PC-3 (cell line): ENCODE measurements at places on chromosomes 7 and 10.

DNA sequence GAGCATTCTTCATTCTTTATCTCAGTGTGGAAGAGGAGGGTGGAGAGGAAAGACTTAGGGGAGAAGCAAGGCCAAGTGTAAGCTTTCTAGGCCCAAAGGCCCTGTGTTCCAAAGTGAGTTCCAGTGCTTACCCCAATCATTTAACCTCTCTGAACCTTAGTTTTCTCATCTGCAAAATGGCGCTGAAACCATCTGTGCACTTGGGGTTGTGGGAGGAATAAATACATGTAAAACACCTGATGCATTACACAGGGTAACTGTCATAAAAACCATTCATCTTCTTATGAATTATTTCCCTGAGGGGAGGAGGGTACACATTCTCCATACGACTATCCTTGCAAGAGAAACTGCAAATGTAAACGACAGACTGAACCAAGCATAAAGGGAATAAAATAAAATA, 19.0 kb downstream of the PIK3AP1 start:
- DNase-seq: no peak

DNA sequence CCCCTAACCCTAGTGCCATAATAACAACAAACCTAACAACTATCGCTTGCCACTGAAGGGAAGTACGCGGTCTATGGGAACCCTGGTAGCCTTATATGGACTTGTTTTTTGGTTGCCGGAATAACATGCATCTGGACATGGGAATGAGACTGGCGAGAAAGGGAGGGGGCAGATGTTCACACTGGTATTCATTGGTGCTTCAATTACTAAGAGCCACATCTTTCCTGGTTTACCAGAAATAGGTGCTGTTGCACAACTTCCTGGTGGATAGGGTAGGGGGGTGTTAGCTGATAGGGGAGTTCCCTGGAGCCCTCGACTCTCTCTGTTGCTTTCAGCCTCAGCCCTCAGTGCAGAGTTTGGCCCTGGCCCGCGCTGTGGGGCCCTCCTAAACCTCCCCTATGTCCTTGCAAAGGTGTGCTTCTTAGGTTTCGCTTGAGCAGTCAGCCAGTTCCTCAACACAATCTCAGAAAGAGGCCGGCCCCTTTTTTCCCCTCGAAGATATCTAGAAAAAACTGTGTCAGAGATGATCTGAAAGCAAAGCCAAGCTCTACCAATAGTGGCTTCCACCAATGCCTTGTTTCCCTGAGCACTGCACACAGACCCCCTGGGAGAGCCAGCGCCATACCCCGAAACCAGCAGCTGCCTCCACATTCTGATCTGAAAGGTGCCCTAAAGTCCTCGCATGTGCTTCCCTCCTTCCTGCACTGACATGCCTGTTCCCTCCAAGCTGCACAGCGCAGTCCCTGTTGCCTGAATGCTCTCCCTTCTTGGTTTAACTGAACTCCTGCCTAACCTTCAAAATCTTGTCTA, 13.5 kb downstream of the TBXAS1 start:
- DNase-seq: no peak

GRCh38 chr7:6221340-6222319, 50.8 kb downstream of the CYTH3 start:
- DNase-seq: no peak

DNA sequence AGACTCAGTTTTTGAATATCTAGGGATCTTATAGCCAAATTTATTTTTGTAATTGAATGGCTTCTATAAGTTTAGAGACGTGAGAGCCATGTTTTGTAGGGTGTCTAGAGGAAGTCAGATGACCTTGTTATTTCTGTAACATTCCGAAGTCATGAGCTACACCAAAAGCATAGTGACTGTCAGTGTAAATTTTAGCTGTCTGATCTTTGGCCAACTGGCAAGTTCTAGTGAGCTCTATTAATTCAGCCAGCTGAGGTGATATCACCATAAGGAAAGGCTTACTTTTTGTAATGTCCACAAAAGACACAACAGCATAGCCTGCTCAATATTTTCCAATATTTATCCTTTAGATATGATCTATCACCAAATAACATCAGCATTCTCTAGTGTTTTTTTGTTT, 9.9 kb upstream of the NT5C3A start:
- peak; percentile 38 for DNase-seq

GRCh38 chr7:25622695-25623094, 394.4 kb upstream of the NPVF start:
- DNase-seq: no peak

GRCh38 chr7:17315974-17316373, 17.5 kb downstream of the AHR start:
- DNase-seq: no peak

DNA sequence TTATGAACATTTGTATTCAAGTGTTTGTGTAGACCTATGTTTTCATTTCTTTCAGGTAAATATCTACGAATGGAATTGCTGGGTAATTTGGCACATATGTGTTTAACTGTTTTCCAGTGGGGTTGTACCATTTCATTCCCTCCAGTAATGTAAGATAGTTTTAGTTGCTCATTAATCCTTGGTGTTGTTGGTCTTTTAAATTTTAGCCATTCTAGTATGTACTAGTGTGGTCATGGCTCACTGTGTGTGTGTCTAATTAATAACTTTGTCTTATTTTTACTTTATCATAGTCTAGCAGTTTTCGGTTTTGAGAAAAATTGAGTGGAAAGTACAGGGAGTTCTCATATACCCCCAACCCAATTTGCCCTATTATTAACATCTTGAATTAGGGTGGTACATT, 278.8 kb downstream of the CAMK1D start:
- no peak for DNase-seq

- no peak for DNase-seq
These were observed 8.2 kb upstream of the GALNTL5 start for GRCh38 chr7:151948039-151948438.

GRCh38 chr7:106731646-106732444, 70.9 kb upstream of the CCDC71L start:
- no peak for DNase-seq

- no peak for DNase-seq
These were observed 90.9 kb downstream of the DIP2C start for GRCh38 chr10:598415-599170.

DNA sequence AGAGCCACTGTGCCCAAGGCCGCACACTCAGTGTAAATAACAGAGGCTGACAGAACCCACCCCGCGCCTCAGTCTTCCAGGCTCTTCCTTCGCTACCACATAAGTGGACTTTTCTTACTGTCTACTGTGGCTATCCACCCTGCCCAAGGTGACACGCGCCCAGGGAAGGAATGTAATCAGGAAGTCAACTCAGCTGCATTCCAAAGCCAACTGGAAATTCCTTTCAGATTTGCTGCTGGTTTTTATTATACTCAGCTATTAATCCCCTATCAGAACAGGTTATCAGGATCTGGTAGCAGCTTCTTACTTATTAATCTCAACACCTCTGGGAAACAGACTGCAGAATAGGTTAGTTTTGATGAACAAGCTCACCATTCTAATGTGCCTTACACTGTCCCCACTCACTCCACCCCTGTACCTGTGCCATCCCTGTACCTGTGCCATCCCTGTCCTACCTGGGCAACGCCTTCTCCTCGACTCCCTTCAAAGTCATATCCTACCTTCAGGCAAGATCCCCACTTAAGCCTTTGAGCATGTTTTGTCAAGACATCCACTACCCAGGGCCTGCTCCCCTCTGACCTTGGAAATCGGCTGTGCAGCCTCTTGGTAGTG, 90.7 kb downstream of the NHLRC2 start:
- peak; percentile 70 for DNase-seq

DNA sequence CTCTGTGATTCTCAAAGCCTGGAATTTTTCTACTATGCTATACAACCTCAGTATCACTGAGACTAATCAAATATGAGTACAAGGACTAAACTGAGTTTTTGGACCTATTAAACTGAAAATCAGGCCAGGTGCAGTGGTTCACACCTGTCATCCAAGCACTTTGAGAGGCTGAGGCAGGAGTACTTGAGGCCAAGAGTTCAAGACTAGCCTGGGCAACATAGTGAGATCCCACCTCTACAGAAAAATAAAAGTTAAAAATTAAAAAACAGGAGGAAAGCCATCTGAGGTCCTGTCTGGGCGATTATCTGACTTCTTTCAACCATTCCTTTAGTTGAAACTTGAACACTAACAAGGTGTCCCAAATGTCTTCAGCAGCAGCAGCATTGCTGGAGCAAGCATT, 7.0 kb downstream of the XRCC2 start:
- DNase-seq: no peak

DNA sequence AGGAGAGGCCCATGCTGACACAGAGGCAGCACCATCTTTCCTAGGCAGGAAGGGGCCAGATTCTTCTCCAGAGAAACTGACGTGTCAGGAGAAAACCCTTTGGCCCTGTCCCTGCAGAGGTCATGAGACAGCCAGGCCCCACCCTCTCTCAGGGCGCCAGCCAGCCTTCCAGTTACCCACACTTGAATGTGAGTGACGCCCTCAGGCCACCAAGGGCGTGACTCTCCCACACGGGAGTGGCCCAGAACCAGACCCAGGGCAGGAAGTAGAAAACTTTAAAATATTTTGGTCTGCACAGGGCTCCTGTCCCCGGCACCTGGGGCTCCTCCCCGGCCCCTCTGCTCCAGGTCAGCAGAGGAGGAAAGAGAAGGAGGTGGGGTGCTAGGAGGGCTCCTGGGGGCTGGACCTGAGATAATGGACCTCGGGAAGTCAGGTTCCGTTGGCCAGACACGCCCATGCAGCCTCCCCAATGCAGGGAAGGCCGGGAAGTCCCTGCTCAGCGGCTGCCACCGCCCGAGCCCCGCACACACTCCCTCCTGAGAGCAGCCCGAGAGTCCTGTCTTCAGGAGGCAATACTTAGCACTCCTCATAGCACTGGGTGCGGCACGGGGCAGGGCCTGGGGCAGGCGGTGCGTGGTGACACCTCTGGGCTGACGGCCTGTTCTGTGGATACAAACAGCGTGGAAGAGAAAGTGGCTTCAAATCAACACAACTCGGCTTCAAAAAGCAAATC, 67.0 kb upstream of the CFAP46 start:
- DNase-seq: peak; percentile 27

- DNase-seq: peak; percentile 81
These were observed at the start of gene KMT2E for GRCh38 chr7:105013816-105014692. Gene KMT2E (plus strand): TSS chr7:105014205. CDS start chr7:105040953, 26,748 bp downstream.

- DNase-seq: peak; percentile 34
These were observed 5.2 kb upstream of the NPSR1 start for GRCh38 chr7:34652809-34653208.

- no peak for DNase-seq
These were observed 5.6 kb downstream of the SSC4D start for GRCh38 chr7:76403780-76404494.

- DNase-seq: no peak
These were observed 108.0 kb downstream of the CREB5 start for GRCh38 chr7:28520074-28521015.

DNA sequence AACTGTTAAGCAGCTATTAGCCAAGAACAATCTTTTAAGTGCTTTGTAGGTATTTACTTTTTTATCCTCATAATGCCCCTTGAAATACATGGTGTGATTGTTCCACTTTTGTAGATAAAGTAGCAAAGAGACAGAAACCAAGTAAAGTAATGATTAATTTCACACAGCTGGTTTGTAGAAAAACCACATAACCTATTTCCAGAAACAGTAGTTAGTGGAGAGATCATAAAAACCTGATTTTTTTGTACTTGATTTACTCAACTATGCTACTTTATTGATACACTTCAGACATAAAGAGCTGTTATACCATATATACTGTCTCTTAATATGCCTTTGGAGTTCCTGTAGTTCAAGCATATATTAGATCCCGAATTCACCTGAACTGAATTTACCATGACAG, 118.4 kb downstream of the SEMA3A start:
- DNase-seq: no peak

GRCh38 chr7:125032943-125033342, 103.3 kb upstream of the POT1 start:
- no peak for DNase-seq

DNA sequence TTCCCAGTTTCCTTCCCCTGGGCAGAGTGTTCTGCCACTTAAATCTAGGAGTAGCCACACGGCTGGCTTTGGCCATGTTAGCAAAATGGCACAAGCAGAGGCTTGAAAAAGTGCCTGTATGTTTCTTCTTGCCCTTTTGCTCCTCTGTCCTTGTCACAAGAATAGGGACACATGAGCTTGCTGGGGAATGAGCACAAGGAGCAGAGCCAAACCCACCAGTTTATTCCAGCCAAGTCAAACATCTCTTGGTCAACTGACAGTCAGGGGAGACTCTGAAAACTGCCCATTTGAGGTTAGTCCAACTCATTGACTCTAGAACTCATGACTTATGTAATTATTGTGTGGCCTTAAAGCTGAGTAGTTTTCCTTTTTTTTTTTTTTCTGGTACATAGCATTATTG, 739.7 kb upstream of the FZD8 start:
- DNase-seq: no peak

GRCh38 chr7:91068136-91068795, 196.0 kb upstream of the FZD1 start:
- peak; percentile 14 for DNase-seq

DNA sequence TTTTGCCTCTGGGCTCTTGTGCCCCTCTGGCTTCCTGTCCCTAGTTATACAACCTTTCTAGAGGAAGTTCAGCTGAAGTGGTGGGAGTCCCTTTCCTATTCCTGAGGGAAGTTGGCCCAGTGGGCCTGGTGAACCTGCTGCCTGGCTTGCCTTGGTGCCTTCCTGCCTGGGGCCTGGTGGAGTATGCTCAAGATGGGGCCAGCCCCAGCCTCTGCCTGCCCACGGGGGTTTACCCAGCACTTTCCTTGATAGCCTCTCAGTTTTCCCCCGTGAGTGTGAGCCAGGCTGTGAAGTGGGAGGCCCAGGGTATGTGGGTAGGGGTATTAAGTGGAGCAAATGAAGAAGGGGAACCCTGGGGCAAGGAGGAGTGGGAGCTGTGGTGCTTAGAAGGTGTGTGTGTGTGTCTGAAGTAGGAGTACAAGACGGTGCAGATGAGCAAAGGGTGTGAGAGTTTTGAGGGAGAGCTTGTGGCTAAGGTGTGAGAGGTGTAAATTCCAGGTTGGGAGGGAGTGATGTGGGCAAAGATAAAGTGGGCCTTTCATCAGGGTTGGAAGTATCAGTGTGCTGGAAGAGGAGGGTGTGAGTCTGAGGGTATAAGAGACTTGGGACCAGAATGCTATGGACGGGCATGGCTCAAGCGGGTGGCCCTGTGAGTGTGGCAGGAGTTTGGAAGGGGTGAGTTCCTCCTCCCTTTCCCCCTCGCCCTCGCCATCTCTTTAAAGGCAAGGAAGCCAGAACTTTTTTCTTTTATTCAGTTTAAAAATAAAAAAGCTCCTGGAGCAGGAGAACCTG, 10.9 kb upstream of the PAX2 start:
- DNase-seq: no peak

GRCh38 chr10:112434988-112435619, 11.6 kb downstream of the ZDHHC6 start:
- peak; percentile 60 for DNase-seq

DNA sequence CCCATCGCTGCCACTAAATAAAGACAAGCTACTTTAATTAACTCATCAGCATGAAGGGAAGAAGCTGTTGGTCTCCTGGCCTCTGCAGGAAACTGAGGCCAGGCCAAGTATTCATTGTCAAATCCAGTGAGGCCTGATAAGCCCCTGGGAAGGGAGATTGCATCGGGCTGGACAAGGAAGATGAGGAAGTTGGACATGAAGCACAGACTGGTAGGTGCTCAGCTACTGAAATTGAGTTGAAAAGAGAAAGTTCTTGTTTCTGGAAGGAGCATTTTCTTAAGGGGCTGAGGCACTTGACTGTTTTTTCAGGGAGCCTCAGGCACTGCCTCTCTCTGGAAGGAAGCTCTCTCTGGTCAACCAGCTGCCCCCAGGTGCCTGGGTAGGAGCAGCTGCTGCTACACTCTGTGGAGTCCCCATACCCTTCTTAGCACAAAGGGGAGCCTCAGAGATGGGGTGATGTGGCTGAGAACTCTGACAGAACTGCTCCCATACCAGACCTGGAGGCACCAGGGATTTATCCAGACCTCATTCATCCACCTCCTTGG, 90.3 kb upstream of the IKZF1 start:
- no peak for DNase-seq
